Progenitor cell of endocrine pancreas (in vitro differentiated cells): ENCODE measurements at places on chromosomes 6 and 20. TPM values are rescaled to one million over a fixed set of nuclear protein-coding genes. Genes with fewer than 3 reads are reported as not detected.

DNA sequence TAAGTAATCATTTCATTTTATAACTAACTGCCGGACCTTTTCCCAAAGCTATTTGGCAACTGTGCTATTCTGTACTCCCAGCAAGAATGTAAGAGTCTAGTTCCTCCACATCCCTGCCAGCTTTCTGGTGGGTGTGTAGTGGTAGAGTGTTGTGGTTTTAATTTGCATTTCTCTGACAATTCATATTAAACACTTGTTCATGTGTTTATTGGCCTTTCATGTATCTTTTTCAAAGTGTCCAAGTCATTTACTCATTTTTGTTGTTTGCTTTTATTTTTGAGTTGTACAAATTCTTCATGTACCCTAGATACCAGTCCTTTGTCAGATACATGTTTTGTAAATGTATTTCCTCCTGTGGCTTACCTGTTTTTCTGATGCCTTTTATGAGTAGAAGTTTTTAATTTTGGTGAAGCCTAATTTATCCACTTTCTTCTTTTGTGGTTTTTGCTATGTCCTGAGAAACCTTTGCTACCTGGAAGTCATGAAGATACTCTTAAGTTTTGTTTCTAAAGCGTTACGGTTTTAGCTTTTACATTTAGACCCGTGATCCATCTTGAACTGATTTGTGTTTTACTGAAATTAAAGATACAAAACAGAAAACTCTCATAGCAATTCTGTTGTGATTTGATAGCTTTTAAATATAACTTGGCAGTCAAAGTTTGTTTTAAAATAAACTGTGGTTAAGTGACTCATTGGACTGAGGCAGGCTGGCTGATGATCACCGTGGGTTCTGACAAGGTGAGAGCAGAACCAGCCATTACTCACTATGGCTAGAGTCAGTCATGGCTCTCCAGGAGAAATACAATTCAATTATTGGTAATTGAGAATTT is 8.0 kb downstream of the MYLIP start:
- no peaks in the 10 kb centered on the region for H3K27me3 ChIP-seq
- H3K27ac ChIP-seq = no peak overlapping the region
- H3K36me3 ChIP-seq = peaks cover 37% of the 10 kb centered on the region

DNA sequence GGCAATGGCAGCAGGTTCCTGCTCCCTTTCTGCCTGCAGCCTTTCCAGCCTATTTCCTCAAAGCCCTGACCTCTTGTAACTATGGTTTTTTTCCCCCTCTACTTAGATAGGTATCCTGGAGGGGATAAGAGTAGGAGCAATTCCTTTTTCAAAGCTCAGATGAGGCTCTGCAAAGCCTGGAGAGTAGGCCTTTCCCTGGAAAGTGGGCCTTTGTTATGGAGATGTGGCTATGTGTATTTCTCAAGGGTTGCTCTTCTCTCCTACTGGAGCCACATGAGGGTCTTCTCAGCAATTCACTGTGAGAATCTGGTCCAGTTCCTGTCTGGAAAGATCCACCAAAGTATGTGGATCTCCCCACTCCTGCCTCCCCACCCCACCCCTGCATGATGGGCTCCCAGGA is 96.0 kb downstream of the DTD1 start:
- no peaks in the 10 kb centered on the region for H3K27me3 ChIP-seq
- peaks cover 5% of the 10 kb centered on the region for H3K4me1 ChIP-seq
- no peaks in the 10 kb centered on the region for H3K36me3 ChIP-seq
- H3K27ac ChIP-seq = no peak overlapping the region

DNA sequence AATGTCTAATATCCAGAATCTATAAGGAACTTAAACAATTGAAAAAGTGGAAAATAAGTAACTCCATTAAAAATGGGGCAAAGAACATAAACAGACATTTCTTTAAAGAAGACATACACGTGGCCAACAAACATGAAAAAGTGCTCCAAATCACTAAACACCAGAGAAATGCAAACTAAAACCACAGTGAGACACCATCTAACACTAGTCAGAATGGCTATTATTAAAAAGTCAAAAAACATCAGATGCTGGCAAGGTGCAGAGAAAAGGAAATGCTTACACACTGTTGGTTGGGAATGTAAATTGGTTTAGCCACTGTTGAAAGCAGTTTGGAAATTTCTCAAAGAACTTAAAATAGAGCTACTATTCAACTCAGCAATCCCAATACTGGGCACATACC is 169.2 kb upstream of the MANEA start:
- no peaks in the 10 kb centered on the region for H3K4me1 ChIP-seq
- H3K27me3 ChIP-seq = no peaks in the 10 kb centered on the region
- DNase-seq = no peak
- H3K27ac ChIP-seq = no peak overlapping the region
- no peak overlapping the region for H3K4me3 ChIP-seq

- DNase-seq = no peak
- H3K27ac ChIP-seq = no peak overlapping the region
Measured at GRCh38 chr6:163390770-163391169, 23.7 kb upstream of the QKI start.

DNA sequence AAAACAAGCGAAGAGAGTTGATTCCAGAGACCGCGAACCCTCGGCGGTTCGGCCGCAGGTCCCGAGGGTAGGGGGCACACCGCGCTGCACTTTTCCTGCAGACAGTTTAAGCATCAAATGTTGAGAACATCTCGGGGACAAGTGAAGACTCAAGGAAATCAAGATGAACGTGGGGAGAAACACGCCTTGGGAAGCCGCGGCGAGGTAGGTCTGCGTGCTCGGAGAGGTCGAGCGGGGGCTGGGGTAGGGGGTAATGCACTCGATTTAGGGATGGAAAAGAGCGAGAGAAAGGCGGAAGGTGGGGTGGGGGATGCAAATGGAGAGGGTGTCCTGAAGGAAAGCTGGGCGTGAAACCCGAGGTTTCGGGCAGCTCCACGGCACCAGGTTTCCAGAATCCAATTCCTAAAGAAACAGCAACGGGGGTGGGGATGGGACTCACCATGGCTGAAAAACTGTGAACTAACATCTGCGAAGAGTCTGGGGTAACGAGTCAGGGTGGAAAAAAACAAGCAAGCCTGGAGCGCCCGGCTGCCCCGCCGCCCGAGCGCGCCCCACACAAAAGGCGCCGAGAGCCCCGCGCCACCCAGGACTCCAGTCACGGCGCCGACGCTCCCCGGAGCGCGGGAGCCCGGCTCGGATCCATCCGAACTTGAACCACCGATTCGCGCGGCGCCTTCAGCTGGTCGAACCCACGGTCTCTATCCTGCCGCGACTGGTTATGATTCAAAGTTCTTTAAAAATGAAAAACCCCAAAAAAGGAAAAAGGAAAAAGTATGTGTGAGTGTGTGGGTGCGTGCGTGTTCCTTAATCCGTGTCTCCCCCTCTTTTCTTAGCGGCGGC is 3.5 kb downstream of the TFAP2A start:
- H3K27ac ChIP-seq = peak overlapping the region; percentile 81
- DNase-seq = no peak
- peaks cover 22% of the 10 kb centered on the region for H3K4me1 ChIP-seq
- H3K27me3 ChIP-seq = peaks cover 95% of the 10 kb centered on the region
- no peaks in the 10 kb centered on the region for H3K36me3 ChIP-seq

DNA sequence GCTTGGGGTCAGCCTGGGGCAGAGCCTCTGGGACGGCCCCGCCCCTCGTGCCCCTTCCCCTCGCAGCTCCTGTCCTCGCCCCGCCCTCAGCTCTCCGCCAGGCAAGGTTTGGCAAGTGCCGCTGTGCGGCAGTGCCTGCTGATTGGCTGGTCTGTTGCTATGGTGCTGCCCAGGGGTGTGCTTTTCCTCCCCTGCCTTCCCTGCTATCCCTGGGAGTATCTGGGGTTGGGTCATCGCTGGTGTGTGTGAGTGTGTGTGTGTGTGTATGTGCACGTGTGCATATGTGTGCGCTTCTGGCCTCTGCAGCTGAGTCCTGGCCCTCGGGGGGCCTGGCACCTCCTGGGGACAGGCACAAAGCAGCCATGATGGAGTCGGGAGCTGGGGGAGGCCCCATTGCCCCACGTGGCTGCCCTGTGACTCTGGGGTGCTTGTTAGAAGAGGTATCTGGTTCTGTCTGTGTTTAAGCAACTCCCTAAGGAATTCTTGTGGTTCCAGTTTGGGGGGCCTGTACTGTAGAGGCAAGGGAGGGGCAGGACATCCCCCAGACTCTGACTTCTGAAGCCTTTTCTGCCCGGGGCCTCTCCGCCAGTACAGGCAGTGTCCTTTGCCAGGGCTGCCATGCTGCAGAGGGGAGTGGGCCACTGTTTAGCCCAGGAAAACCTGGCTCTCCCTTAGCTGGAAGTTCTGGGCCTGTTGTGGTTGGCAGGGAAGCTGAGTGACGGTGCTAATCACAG is 6.9 kb downstream of the RTEL1 start:
- no peak overlapping the region for H3K4me3 ChIP-seq
- no peak for DNase-seq
- H3K36me3 ChIP-seq = peaks cover 5% of the 10 kb centered on the region
- H3K4me1 ChIP-seq = no peaks in the 10 kb centered on the region
- H3K27me3 ChIP-seq = no peaks in the 10 kb centered on the region

- peaks cover 4% of the 10 kb centered on the region for H3K27me3 ChIP-seq
- no peak overlapping the region for H3K27ac ChIP-seq
- H3K4me3 ChIP-seq = no peak overlapping the region
Measured at GRCh38 chr6:3789018-3789895, 37.7 kb upstream of the PXDC1 start.

- H3K27ac ChIP-seq = no peak overlapping the region
- DNase-seq = no peak
- H3K4me3 ChIP-seq = no peak overlapping the region
- no peaks in the 10 kb centered on the region for H3K27me3 ChIP-seq
- H3K36me3 ChIP-seq = no peaks in the 10 kb centered on the region
Measured at GRCh38 chr20:57680934-57681914, 28.6 kb downstream of the PMEPA1 start.

- DNase-seq = no peak
- H3K36me3 ChIP-seq = no peaks in the 10 kb centered on the region
- peak overlapping the region; percentile 98 for H3K27ac ChIP-seq
Measured at GRCh38 chr6:7144872-7145584, 37.3 kb downstream of the RREB1 start.

DNA sequence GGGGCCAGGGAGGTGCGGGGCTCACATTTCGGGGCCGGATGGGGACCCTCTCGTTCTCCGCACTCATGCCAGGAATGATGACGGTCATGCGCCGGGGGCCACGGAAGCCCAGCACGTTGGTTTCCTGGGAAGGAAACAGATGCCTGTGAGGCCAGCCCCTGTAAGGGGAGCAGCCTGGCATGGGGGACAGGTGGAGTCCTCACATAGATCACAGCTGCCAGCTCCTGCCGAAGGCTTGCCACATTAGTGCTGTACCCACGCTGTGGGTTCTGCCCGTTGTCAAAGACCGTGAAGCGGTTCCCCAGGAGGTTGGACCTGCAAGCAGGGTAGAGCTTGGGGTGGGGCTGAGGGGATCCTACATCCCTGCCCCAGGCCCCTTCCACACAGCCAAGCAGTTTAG is 6.7 kb upstream of the TEAD3 start:
- no peak overlapping the region for H3K4me3 ChIP-seq
- no peak for DNase-seq
- H3K27ac ChIP-seq = no peak overlapping the region
- peaks cover 46% of the 10 kb centered on the region for H3K27me3 ChIP-seq
- H3K4me1 ChIP-seq = peaks cover 7% of the 10 kb centered on the region

DNA sequence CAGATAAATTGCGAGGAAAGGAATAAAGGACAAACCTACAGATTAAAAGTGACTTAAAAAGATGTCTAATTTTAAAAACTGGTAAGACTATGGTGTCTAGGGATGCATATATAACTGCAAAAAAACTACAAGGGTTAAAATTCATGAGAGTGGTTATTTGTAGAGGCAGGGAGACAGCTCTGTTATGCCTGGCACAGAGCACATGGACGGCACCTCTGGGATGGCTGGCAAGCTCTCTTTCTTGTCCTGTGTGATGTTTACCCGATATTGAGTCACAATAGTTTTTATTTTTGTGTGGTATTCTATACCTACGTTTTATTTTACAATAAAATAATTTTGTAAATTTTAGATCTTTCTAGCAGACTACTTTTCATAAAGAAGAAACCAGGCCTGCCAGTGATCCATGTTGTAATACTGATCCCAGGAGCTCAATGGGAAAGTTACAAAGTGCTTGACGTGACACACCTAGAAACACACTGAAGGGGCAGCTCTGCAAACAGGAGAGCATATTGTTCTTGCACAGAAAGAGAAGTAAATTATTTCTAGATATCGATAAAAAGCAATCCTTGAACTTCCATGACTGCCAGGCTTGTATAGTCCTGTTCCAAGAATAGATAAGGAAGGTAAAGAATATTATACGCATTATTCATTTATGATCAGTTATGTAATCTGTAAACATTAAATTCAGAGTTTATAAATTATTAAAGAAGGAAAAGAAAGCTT is 290.0 kb downstream of the PTPRK start:
- no peaks in the 10 kb centered on the region for H3K27me3 ChIP-seq
- H3K4me3 ChIP-seq = no peak overlapping the region
- H3K27ac ChIP-seq = no peak overlapping the region
- H3K36me3 ChIP-seq = peaks cover 15% of the 10 kb centered on the region
- no peak for DNase-seq
- H3K4me1 ChIP-seq = peaks cover 26% of the 10 kb centered on the region

DNA sequence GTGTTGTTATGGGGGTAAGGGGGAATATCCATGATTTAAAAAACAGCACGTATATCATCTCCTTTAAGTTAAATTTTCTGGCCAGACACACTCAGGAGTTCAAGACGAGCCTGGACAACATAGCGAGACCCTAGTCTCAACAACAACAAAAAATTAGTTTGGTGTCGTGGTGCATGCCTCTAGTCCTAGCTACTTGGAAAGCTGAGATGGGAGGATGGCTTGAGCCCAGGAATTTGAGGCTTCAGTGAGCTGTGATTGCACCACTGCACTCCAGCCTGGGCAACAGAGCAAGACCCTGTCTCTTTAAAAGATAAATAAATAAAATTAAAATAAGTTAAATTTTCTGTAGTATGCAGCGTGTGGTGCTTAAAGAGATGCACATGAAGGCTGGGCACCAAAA is 31.5 kb upstream of the SRSF6 start:
- peaks cover 6% of the 10 kb centered on the region for H3K4me1 ChIP-seq
- H3K27ac ChIP-seq = no peak overlapping the region
- peaks cover 21% of the 10 kb centered on the region for H3K27me3 ChIP-seq

DNA sequence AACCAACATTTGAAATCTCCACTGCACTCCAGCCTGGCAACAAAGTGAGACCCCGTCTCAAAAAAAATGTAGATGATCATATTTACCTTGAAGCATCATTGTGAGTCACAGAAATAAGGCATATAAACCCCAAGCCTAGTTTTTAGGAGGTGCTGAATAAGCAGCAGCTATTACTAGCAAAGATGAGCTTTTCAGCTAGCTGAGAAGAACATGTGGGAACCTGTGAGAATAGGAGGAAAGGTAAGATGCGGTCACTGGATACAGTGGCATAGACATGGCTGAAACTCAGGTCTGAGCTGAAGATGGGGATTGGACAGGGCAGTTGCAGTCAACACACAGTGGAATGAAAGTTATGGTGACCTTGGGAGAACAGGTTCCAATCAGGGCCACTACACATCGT is 284.3 kb upstream of the IRAK1BP1 start:
- H3K27me3 ChIP-seq = no peaks in the 10 kb centered on the region
- H3K4me3 ChIP-seq = no peak overlapping the region
- H3K36me3 ChIP-seq = no peaks in the 10 kb centered on the region
- H3K4me1 ChIP-seq = peaks cover 14% of the 10 kb centered on the region
- H3K27ac ChIP-seq = no peak overlapping the region
- DNase-seq = no peak

GRCh38 chr6:29958921-29959320 is 16.6 kb downstream of the HLA-A start:
- H3K4me1 ChIP-seq = no peaks in the 10 kb centered on the region
- H3K4me3 ChIP-seq = no peak overlapping the region
- H3K36me3 ChIP-seq = no peaks in the 10 kb centered on the region
- no peak overlapping the region for H3K27ac ChIP-seq
- H3K27me3 ChIP-seq = no peaks in the 10 kb centered on the region
- DNase-seq = no peak

The WFDC10A gene
- total RNA-seq = not detected in 2 replicates

The CAGE1 gene
- not detected in 2 replicates for total RNA-seq

The OOEP gene
- not detected in 2 replicates for total RNA-seq

The SLC22A2 gene
- total RNA-seq = not detected in 2 replicates

The MYLK2 gene
- total RNA-seq = 0.38 and 0.42 TPM in 2 replicates

The ERVFRD-1 gene
- not detected in 2 replicates for total RNA-seq
